ENCODE measurements at places on chromosomes 5 and 9.

GRCh38 chr5:96875791-96876291, 459 bp upstream of the ERAP2 start:
- DNase-seq, result no peak

- peak; percentile 76 for DNase-seq
Observed at GRCh38 chr9:34988218-34989002, 1.1 kb upstream of the DNAJB5 start.

GRCh38 chr9:136002881-136003280, 41.7 kb upstream of the UBAC1 start:
- DNase-seq, result no peak

DNA sequence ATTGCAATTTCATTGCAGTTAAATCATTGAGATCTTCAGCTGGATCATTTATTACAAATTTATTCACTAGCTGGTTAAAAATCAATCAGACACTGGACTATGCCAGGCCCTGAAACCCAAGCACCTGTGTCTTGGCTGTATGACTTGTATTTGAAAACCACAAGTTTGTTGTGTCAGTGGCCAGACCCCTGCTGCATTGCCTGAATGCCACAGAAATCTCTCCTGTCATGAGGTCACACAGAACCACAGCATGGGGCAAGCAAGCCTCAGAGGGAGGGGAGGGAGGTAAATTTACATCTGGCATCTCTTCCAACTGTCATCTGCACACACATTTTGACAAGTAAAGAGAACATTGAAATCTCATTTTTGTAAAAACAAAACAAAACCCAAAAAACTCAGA, 90.0 kb downstream of the ARRDC3 start:
- DNase-seq, result no peak

- peak; percentile 77 for DNase-seq
Observed at GRCh38 chr9:84371737-84372136, 31.2 kb upstream of the SLC28A3 start.

DNA sequence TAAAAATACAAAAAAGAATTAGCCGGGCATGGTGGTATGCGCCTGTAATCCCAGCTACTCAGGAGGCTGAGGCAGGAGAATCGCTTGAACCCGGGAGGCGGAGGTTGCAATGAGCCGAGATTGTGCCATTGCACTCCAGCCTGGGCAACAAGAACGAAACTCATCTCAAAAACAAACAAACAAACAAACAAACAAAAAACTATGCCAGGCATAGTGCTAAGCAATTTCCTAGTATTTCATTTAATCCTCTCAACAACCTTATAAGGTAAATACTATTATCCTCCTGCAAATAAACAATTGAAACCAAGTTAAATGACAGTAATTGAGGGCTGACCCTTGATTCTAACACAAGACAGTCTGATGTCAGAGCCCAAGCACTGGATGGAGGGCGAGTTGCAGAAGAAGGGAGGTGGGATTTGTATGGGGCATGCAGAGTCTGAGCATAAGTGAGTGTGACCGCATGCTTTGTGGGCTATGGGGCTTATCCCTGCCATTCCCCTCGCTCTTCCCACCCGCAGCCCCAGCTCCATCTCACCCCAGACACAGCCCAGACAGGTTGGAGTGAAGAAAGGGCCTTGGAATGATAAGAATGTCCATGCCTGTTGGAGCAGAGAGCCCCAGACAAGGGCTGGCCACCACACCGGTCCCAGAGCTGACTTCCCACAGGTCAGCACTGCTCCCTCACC, 24.3 kb upstream of the RPS14 start:
- no peak for DNase-seq

GRCh38 chr5:65832603-65833228, 93.7 kb upstream of the ERBIN start:
- no peak for DNase-seq

DNA sequence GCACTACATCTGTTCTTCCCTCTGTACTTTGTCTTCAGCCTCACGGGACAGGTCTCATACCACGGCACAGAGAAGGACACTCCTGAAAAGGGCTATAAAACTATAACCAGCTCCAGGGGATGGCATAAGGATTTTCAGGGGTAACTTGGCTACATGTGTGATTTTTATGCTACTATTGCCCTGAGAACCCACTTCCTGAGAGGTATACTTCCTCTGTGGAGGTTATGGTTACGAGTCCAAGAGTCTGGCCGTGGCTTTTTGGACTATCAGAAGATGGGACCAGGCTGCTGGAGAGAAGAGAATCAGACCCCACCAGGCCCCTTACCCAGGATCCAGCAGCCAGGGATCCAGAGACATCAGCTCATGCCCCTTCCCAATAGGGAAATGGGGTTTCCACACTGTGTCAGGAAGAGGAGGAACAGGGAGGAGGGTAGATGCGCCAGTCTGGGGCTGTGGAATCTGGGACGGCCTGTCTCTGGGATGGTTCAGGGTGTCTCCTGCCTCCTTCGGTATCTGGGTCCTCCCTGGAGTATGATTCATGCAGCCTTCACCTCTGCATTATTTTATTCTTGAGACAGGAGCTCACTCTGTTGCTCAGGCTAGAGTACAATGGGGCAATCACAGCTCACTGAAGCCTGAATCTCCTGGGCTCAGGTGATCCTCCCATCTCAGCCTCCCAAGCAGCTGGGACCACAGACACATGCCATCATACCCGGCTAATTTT, 29.7 kb downstream of the WHRN start:
- no peak for DNase-seq

DNA sequence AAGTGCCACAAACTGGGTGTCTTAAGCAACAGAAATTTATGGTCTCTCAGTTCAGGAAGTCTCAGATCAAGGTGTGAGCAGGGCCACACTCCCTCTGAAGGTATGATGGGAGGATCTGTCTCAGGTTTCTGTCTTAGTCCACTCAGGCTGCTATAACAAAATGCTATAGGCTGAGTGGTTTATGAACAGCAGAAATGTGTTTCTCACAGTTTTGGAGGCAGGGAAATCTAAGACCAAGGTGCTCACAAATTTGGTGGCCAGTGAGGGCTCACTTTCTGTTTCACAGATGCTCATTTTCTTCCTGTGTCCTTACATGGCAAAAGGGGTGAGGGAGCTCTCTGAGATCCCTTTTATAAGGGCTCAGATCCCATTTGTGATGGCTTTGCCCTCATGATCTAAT, 281.4 kb downstream of the CWC27 start:
- DNase-seq, result no peak

GRCh38 chr5:75037106-75037505, 15.3 kb downstream of the GCNT4 start:
- DNase-seq, result no peak

DNA sequence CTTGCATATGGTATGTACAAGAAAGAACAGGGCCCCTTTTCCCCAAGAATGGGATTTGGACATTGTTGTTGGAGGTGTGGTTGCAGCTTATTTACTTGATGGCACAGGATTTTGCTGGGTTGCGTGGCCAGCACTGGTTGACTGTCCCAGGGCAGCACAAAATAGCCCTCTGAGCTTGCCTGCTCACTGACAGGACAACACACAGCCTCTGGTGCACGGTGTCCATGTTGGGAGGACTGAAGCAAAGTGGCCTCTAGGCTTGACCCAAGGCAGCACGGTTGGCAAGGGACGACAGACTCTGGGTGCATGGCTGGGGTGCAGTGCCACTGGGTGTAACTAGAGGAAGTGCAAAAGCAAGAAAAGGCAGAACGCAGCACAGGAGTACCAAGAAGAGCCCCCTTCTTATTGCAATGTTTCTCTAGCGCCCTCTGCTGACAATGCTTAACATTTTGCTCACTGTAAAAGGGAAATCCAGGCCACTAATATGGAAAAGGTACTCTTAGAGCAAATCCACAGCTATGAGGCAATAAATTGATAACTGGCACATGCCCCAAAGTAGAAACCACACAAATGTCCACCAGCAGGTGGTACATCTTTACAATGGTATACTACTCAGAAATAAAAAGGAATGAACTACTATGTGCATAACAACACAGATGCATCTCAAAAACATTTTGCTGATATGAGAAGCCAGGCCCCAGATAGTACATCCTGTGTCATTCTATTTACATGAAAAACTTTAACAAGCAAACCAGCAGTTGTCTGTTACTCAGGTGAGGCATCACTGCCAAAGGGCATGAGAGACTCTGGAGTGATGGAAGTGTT, 47.4 kb upstream of the BARX1 start:
- no peak for DNase-seq

DNA sequence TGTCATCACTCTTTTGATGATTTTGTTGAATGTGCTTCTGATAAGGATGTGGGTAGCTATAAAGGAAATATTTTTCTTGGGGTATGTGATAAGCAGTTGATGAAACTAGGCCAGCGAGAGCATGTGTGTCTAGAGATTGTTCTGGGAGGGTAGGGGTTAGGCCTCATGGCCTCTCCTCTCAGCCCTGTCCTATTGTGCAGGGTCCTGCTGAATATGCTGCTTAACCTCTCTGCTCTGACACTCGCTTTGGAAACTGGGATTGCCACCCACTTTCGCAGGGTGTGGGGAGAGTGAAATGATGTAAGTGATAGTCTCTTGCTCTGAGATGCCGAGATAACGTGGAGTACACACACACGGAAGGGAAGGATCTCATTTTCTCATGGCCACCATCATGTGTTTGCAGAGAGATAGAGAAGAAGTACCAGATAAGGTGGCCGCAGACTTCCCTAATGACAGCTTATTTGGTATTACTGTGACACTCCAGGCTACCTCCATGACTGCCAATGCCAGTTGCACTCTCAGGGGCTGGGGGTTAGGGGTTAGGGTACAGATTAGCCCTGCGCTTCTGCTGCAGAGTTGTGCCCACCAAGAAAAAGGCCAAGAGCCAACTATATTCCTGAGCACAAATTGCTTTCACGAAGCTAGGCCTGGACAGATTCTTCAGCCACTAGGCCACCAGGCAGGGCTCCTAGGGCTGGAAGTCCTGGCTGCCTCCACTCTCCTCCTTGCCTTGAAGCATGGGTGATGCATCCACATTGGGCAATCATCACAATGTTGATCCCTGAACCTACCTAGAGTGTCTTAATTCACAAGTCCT, 25.2 kb upstream of the TNFAIP8 start:
- no peak for DNase-seq

DNA sequence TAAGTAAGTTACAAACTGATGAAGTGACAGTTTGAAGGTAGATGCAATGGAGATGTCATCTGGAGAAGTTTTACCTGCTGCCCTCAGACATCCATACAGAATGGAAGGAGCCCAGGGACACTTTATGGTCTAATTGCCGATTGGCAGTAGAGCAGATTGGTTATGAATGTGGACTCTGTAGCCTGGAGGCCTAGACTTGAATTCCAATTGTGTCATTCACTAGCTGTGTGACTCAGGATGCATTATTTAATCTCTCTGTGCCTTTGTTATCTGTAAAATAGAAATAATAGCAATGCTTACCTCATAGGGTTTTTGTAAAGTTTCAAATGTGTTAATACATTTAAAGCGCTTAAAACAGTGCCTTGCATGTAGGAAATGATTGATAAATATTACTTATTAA, 5.2 kb upstream of the TCERG1 start:
- DNase-seq, result no peak

DNA sequence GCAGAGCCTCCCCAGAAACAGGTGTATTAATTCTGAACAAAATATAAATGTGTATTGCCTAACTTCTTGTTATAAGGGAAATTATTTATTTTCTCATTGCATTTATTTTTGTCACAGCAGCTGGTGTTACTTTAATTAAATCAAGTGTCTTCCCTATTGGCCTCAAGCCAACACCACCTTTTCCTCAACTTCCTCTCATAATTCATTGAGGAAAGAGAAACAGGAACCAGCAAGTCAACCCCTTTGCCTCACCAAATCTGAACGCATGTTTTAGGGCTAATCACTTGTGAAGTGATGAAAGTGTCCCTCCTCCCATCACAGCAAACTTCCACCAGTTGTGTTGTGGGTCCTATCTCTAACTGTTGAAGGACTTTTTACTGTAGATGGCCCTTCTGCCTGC, 73.1 kb downstream of the DIRAS2 start:
- DNase-seq, result no peak

DNA sequence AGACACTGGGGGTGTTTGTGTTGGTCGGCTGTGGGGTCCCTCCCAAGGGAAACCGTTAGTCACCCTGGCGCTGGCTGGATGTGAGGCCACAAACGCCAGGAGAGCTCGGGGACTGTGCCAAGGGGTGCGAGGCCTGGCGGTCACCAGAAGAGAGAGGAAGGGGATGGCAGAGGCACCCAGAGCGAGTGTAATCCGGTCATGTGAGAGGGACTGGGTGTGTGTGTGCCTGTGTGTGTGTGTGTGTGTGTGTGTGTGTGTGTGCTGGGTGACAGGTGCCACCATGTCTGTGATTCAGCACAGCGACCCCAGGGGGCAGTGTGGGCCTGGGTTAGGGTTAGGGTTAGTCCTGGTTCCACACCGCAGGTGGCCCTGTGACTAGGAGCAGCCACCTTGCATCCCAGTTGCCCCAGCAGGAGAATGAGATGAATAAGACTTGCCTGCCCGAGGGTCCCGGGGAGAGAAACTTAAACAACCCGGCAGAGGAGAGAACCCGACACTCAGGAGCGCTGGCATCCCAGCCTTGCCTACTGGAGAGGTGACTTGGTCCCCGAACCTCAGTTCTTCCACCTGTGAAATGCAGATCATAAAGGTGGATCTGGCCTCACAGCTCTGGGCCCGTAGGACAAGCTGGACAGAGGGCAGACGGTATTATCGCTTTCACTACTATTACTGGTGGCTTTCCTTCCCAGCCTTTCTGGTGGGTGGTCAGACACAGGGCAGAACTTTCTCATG, 1.4 kb upstream of the ADAMTSL2 start:
- no peak for DNase-seq

DNA sequence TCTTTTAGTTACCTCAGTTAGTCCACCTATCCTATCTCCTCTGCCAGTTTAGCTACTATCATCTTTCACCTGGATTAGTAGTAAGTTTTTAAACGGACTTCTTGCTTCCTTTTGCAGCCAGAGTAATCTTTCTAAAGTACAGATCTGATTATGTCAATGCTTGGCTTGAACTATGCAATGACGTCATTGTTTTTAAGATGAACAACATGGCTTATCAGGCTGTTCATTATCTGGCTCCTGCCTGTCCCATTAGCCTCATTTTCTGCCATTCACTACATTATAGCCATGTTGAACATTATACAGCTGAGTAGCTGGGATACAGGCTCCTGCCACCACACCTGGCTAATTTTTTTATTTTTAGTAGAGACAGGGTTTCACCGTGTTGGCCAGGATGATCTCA, 98.7 kb downstream of the RANBP17 start:
- DNase-seq, result no peak

- DNase-seq, result no peak
Observed at GRCh38 chr9:110908894-110909293, 129.4 kb downstream of the LPAR1 start.

DNA sequence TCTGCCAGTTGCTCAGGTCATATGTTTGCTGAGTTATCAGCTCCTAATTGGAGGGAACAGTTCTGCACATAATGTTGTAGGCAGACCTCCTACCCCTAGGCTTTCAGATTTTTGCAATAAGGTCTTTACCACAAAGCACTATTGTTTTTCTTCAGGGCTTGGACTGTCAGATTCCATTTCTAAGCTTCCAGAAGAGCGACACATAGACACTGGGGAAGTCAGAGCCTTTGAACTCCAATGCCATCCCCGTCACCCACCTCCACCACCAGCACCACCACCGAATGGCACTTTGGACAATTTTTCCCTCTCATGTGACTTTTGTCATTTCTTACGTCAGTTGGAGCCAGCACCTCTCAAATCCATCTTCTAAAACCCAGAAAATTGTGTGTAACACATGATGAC, 28.3 kb upstream of the SPRY4 start:
- DNase-seq, result no peak
